ENCODE measurements at places on chromosomes 2 and 18.

DNA sequence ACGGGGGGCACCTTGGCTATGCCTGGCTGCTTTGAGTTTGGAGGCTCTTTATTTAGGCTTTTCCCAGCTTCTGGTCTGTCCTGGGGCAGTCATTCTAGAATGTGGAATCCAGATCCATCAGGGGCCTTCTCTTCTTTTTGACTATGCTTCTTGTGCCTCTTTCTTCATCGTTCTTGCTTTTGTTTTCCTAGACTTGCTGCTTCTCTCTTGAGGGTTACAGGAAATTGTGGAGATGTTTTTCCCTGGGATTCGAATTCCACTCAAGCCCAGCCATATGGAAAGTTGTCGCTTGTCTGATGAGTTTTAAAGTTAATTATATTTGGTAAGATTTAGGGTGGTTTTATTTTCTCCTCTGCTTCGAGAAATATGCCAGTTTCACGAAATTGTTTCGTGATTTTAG is 2.4 kb downstream of the GLI2 start:
- DNase-seq = no peak

DNA sequence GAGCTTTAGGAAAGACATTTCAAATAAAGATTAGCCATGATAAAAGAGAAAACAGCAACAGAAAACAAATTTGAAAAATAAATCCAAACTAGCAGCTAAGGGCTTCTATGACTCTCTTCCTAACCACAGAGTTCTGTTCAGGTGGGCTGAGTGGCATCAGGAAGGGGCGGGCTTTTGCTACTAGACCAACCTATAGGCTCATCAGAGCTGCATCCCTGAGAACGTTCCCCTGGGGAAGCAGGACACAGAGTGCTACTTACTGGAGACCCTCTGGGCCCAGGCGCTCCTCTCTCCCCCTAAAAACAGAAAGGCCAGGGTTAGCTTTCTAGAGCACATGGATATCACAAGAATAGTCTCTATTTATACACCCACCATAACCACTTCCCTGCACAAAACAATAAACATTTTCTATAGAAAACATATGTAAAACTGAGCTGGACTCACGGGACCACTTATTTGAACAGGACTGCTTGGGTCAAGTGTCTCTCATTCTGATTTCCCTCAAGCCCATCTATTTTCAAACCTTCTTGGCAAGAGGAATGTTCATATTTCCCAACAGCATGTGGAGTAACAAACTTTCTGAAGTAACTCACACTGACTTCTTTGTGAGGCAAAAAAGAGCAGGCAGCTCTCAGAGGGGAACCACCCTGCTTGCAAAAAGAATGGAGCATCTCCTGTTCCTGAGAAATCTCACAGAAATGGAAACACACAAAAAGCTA is 78.9 kb upstream of the LMAN1 start:
- no peak for DNase-seq

DNA sequence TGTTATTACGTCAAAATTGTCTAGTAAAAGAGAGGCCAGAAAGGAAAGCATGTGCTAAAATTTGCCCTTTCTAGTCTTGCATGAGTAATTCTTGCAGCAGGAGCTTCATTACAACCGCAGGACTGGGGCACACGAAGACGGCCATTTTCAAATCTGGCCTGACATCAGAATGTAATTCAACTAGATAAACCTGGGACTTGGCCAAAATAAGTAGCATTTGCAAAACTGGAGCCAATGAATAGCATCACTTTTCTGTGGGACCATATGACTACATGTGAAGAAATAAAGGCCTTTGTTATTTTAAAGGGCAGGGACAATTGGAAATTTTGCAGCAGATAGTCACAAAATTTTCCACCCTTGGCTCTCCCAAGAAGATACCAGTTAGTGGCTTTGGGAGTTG is 3.0 kb upstream of the FZD7 start:
- no peak for DNase-seq

DNA sequence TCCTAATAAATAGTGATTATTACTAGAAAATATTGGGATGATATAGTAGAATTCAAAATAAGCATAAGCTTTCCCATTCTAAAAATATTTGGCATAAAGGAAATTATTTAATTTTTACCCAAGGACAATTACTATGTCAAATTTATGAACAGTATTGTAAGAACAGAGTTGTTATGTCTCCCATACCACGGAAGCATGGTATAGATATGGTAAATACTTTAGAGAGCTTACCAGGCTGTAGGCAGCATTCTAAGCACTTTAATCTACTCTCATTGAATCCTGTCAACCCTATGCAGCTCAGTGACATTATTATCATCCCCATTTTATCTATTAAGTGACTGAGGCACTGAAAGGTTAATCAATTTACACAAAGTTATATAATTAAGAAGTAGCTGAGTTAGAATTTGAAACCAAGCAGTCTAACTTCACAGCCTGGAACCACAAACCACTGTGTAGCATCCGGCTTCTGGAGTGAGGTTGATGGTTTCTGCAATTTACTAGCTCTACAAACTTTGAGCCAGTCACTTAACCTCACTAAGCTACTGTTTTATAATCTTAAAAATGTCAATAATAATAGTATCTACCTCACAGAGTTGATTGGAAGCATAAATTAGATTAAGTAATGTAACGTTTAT is 323.7 kb downstream of the ARHGAP15 start:
- DNase-seq = no peak

DNA sequence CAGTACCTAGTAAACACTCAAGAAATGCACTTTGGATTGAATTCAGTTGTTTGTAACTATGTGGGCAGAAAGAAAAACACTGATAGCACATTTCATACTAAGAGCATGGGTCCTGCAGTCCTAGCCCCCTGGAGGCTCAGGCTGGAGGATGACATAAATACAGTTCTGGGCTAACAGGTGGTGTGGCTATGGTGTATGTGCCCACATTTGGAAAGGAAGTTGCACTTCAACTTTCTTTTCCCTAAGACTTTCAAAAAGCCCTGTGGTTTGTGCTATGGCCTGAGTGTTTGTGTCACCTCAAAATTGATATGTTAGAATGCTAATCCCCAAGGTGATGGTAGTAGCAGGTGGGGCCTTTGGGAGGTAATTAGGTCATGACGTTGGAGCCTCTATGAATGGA is 218.2 kb downstream of the CDCA7 start:
- no peak for DNase-seq

GRCh38 chr18:13450289-13451212 is 232.0 kb downstream of the LDLRAD4 start:
- no peak for DNase-seq

GRCh38 chr2:39696838-39697237 is 31.1 kb downstream of the TMEM178A start:
- peak; percentile 51 for DNase-seq

GRCh38 chr2:45889620-45890370 is 238.3 kb downstream of the PRKCE start:
- DNase-seq = no peak

- no peak for DNase-seq
Measured at GRCh38 chr2:190718652-190719526, 70.0 kb downstream of the NAB1 start.

- no peak for DNase-seq
Measured at GRCh38 chr18:9133225-9133624, 3.4 kb upstream of the ANKRD12 start.

- DNase-seq = no peak
Measured at GRCh38 chr2:19484736-19485135, 126.3 kb upstream of the OSR1 start.

- DNase-seq = no peak
Measured at GRCh38 chr18:62784338-62784965, 69.1 kb downstream of the PHLPP1 start.

DNA sequence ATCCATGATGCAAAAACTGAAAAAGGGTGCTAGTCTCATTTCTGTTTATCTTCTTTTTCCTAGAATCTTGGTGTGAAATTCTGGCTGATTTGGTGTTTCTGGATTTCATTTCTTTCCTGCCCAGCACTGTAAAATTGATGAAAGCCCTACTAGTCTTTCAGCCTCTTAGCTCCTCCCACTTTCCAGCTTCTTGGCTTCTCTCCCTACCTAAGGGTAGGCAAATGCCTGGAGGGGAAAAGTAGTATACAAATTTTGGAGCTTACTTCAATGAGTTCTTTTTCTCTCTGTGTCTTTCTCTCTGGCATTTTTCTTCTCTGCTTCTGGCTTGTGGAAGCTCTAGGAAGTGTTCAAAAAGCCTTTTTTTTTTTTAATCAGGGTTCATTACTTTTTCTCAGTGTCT is 160.5 kb downstream of the XIRP2 start:
- DNase-seq = no peak

- no peak for DNase-seq
Measured at GRCh38 chr2:42339191-42339912, 21.7 kb downstream of the COX7A2L start.

GRCh38 chr2:15913146-15913545 is 27.2 kb upstream of the MYCN start:
- DNase-seq = no peak

- no peak for DNase-seq
Measured at GRCh38 chr18:47438001-47438400, 186.5 kb upstream of the SKOR2 start.

DNA sequence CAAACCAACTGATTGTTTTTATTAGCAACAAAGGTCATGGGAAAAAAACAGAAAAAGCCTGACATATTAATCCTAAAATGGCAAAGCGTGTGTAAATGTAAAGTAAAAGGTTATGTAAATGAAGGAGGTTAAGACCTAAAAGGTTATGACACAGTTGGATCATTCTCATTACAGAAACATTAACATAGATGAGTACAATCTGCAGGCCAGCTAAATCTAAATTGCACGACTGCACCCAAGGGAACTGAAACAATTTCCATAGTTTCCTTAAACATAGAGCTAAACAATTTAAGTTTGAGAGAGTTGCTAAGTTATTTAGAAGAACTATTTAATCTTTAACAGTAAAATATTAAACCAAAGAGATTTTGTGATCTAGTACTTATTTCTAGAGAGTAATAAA is 151.6 kb upstream of the UBE2E3 start:
- DNase-seq = no peak

- DNase-seq = no peak
Measured at GRCh38 chr18:10088734-10089133, 174.9 kb downstream of the VAPA start.

DNA sequence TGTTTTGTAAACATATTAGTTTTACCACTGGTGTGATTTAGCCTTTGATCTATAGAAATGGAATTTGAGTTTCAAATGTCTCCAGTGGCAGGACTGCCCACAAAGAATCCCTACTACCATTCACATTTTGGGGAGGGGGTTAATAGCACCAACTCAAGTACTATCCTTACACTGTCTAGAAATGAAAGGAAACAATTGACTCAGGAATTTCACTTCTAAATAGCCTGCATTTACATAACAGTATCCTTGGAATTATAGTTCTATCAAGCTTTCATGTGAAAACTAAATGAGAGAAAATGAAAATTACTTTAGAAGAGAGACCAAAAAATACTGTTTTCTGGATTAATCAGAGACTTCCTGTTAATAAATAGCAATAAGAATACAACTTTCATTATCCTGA is 7.5 kb upstream of the CCDC93 start:
- DNase-seq = no peak

GRCh38 chr2:109266496-109266895 is 137.5 kb downstream of the SH3RF3 start:
- DNase-seq = no peak

- peak; percentile 42 for DNase-seq
Measured at GRCh38 chr2:37284381-37284780, 40.3 kb downstream of the PRKD3 start.

Measured in fibroblast of the conjunctiva (primary cell).